ENCODE measurements at places on chromosomes 6 and 20. TPM values are rescaled to one million over a fixed set of nuclear protein-coding genes. Genes with fewer than 3 reads are reported as not detected.

GRCh38 chr6:55902796-55903195 lies 27.4 kb upstream of the BMP5 start:
- peak; percentile 36 for DNase-seq

DNA sequence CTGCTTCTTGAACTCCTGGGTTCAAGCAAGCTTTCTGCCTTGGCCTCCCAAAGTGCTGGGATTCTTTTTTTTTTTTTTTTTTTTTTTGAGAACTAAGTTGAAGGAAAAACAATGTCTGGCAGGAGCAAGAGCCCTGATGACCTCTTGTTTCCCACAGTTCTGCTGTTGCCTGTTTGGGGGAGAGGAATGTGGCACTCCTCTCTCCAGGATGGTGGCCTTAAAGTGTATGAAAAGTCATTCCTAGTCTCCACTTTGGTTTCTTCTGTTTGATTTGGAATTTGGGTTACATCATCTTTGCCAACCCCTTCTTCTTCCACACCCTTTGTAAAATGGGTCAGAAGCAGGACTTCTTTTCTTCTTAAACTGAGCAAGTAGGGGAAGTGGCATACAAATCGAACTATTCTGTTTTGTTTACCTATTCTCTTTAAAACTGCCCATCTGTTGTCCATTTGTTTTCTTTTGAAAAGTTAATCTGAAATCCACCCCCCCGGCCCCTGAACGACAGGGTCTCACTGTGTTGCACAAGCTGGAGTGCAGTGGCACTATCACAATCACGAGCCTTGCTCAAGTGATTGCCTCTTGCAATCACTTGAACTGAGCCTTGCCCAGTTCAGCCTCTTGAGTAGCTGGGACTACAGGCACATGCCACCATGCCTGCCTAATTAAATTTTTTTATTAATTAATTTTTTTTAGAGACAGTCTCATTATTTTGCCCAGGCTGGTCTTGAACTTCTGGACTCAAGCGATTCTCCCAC lies 11.3 kb downstream of the CARMIL1 start:
- DNase-seq, result no peak

DNA sequence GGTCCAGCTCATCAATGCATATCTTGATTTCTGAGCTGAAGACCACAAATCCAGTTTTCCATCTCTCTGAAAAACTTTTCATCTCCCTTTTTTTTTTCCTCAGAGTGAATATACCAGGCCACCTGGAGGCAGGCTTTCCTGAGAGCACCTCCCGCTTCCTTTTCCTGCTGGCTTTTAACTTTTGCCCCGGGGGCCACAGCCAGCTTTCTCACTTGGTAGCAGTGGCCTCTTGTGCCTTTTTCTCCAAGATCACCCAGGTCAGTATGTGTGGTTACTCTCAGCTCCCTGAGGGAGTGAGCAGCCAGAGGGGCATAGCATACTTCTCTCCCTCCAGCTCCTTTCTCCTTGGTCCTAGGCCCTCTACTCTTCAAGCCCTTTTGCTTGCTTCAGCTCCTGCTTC lies at the start of gene BTN1A1:
Gene BTN1A1, plus strand, starts transcription at position 202 of the 400 bp plus-strand sequence. CDS start 984 bp downstream, outside the sequence.
- DNase-seq, result no peak

GRCh38 chr6:150547502-150548222 lies 52.0 kb upstream of the PLEKHG1 start:
- DNase-seq, result no peak

BCAS1 gene
- polyA plus RNA-seq, result not detected

MAP7 gene
- polyA plus RNA-seq, result 0.29 TPM

BPIFB2 gene
- polyA plus RNA-seq, result not detected

C6orf118 gene
- polyA plus RNA-seq, result not detected

CPNE5 gene
- 0.10 TPM for polyA plus RNA-seq
